RKO (cell line): ENCODE measurements at places on chromosomes 6 and 20.
A peak's percentile ranks its signal among the peaks of the same experiment; 100 is the strongest.

GRCh38 chr6:98054453-98054852, 771.4 kb upstream of the MMS22L start:
- peak; percentile 40 for DNase-seq

GRCh38 chr6:140462453-140463311, 1088.2 kb upstream of the CITED2 start:
- no peak for DNase-seq

DNA sequence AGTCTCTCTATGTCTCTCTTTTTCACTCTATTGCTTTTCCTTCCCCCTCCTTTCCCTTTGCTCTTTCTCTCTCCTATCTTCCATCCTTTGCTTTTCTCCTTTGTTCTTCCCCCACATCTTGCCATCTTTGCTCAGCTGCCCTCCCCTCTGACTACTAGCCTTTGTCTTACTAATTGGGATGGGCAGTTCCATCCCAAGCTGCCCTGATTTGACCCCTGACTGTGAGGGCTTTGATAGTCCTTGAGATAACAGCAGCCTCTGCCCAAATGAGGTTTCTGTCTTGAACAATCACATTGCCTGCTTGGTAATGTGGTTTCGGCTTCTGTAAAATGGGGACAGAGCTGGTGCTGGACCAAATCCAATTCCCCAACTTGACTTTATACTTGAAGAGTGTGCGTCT, 327.7 kb downstream of the DHX35 start:
- DNase-seq: no peak

DNA sequence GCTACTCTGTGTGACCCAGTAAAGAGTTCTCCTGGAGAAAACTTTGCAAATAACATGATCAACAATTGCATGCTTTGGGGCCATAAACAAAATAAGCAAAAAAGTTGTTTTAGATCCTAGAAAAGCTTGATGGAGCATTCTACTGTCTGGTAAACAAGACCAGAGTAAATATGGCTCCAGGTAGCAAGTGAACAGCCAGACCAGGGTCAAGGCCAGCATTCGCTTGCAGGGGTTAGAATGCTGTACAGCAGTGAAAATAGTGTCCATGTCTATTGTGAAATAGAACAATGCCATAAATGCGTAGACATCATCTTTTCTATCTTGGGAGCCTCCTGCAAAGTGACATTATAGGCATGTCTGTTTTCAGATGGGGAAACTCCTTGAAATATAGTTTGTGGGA, 216.7 kb downstream of the PLCB4 start:
- no peak for DNase-seq

DNA sequence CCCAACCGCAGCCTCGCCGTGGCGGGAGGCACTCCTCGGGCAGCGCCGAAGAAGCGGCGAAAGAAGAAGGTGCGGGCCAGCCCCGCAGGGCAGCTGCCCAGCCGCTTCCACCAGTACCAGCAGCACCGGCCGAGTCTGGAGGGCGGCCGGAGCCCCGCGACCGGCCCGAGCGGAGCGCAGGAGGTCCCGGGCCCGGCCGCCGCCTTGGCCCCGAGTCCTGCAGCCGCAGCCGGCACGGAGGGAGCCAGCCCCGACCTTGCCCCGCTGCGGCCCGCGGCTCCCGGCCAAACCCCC, 525 bp downstream of the PNRC1 start:
- DNase-seq: no peak
